ENCODE measurements at places on chromosomes 6 and 20.
A peak's percentile ranks its signal among the peaks of the same experiment; 100 is the strongest.

DNA sequence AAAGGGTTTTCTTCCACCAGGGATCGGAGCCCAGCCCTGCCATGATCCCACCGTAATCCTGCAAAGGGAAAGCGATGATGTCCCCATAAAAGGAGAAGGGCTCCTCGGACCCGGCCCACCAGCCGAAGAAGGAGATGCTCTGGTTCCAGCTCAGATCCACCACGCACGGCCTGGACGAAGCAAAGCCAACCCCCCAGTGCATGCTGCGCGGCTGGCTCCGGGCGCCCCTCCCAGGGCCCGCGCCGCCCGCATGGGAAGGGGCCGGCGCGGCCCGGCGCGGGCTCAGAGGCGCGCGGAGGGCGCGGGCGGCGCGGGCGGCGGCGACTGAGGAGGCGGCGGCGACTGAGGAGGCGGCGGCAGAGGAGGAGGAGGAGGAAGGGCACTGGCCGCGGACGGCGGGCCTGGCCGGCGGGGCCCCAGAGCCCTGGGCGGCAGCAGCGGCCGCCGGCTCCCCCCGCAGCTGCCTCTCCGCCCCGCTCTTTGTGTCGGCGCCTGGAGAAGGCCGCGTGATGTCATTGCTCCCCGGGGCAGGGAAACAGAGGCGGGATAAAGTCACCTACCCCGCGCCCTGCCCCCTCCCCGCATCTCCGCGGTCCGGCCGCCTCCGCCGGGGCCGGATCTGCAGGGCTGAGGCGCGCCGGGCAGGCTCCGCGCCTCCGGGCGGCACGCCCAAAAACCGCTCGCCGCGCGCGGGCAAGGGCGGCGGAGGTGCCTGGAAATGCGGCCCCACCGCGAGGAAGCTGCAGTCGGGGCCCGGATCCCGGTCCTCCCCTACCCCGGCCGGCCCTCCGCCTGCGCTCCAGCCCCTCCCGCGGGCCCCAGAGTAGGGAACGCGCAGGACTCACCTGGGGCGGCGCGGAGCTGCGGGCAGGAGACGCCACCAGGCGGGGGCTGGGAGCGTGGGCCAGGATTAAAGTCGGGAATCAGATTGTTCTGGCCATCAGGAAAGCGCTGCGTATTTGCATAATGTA, at the start of gene FAXC:
Gene FAXC, minus strand, starts transcription at position 504 of the 971 bp plus-strand sequence. Its CDS starts 302 bp downstream, at position 202.
- no peak for DNase-seq

DNA sequence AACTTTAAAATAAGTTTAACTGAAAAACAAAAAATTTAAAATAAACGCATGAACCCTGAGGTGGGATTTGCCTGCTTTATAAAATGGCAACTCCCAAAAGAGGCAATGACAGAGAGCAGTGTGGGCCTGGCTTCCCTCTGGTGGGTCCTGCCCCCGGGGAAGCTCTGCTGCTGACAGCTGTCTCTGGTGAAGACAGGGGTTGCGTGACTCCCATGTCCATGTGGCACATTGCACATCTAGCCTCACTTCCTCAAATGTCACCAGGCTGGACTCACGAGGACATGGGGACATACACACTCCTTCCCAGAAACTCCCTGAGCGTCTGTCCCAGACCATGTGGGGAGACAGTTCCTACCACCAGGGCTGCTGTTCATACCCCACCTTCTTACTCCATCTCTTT, 66.2 kb downstream of the ABHD12 start:
- DNase-seq: no peak

DNA sequence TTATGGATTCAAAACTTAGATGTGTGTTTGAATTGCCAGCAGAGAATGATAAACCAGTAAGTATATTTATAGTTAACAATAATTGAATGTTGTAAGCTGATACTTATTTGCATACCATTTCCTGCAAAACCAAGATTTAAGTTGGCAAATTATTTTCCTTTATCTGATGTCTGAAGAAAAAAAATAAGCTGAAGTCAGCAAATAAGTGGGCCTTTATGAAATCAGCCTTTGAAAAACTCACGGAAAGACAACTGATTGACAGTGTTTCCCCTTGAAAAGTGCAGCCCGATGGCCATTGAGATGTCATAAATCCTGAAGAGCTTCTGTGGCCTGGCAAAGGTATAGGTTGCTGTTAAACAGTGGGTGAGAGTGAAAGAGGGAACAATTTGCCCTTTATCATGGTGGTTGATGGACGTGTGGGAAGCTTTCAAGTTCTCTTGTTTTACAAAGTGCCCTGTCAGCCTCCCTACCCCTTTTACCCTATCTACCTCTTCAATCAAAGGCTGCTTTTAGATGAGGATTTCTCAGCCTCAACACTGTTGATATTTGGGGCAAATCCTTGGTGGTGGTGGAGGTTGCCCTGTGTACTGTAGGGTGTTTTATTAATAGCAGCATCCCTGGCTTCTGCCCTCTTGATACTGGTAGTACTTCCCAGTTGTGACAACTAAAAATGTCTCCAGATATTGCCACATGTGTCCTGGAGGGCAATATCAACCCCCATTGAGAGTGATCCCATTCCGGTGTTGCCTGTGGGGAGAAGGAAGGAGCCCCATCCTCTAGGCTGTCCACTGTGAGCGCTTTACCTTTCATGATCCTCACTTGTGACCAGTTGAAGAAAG, 50.2 kb downstream of the VAPB start:
- no peak for DNase-seq

GRCh38 chr6:151240036-151240685, 394 bp downstream of the AKAP12 start:
- no peak for DNase-seq

- no peak for DNase-seq
These were observed 37.4 kb downstream of the COX4I2 start for GRCh38 chr20:31674895-31675827.

DNA sequence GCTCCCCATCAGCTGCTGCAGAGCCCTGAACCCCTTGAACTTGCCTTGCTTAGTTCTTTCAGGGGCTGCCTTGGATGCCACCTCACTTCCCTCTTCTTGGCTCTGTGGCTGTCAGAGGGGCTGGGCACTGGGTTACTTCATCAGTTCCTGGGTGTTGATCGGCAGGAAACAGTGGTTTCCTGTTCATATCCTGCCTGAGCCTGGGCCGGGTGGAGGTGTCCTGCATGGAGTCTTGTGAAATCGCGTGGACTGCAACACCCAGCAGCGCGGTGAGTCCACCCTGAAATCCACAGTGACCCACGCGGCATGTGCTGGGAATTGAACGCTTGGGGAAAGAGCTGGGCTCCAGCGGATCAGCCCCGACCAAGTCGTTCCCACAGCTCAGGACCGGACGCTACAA, 97.5 kb downstream of the CDH26 start:
- peak; percentile 6 for DNase-seq

- no peak for DNase-seq
These were observed 1.5 kb downstream of the FOXQ1 start for GRCh38 chr6:1313384-1313766.

- DNase-seq: peak; percentile 47
These were observed 637 bp downstream of the ARID1B start for GRCh38 chr6:156777577-156778453.

GRCh38 chr6:105014448-105014847, 57.5 kb downstream of the LIN28B start:
- DNase-seq: no peak

- no peak for DNase-seq
These were observed 10.7 kb downstream of the ZBTB24 start for GRCh38 chr6:109472132-109472995.

DNA sequence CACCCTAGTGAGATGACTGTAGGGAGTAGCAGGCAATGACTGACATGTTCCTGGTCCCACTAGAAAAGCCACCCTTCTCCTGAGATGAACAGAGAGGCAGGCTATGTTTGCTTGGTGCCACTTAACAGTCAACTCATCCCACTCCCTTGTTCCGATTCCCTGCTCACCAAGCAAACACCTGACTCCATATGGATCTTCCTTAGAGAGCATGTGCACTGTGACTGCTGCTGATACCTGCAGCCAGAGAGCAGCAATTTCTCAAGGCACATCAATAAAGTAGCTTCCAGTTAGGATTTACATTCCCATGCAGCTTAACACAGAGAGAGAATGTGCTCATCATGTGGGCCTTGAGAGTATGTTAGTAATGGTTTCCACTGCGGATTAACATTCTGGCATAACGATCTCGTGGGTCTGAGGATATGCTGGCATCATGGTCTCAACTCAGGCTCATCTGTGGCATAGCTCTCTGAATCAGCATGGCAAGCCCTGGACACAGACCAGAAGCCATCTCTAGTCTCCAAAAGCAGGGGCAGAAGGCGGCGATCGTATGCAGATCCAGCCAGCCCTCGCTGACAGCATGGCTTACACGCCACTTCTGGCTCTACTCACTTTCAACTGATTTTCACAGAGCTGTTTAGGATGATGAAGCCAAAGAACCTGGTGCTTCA, 43.9 kb downstream of the ATXN1 start:
- DNase-seq: no peak

- DNase-seq: no peak
These were observed 13.4 kb upstream of the SERPINB1 start for GRCh38 chr6:2855061-2855519.

GRCh38 chr6:118722829-118723813, 71.7 kb upstream of the CEP85L start:
- no peak for DNase-seq

DNA sequence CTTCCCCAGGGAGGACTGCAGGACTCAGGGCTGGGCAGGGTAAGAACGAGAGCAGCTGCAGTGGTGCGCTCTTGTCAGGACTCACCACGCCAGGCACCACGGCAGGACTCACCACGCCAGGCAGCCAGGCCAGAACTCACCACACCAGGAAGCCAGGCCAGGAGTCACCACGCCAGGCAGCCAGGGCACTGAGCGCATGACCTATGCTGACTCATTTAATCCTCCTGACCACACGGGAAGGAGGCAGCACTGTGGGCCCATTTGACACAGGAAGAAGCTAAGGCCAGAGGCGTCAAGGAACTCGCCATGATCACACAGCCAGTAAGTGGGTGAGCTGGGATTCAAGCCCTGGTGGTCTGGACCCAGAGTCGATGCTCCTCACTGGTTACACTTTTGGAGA, 189.3 kb downstream of the PREX1 start:
- no peak for DNase-seq

DNA sequence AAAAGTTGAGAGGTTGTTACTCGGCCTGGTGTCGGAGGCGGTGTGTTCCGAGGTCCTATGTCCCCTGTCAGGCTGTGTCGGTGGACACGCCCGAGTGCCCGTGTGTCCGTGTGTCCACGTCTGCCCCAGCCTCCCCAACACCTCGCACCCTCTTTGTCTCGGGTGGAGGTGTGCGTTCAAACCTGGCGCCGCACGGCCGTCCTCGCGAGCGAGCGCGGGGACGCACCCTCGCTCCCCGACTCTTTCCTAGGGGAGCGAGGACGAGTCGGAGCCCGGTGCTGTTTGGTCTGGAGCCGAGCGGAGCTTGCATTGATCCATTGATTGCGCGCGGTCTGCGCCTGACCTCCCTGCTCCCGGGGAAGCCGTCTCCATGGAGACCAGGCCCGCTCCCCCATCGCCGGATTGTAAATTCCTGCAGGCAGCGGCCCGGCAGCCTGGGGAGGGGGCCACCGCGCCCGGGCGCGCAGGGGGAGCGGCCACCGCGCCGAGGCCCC, 411 bp upstream of the SCUBE3 start:
- no peak for DNase-seq

- no peak for DNase-seq
These were observed 81.8 kb downstream of the CLIC5 start for GRCh38 chr6:45933855-45934254.
